Cerebellar cortex (tissue), 1 donor: ENCODE measurements at places on chromosomes 3 and 15.
A peak's percentile ranks its signal among the peaks of the same experiment; 100 is the strongest.

GRCh38 chr15:58549785-58550074 is 117.9 kb downstream of the LIPC start:
- DNase-seq: no peak

DNA sequence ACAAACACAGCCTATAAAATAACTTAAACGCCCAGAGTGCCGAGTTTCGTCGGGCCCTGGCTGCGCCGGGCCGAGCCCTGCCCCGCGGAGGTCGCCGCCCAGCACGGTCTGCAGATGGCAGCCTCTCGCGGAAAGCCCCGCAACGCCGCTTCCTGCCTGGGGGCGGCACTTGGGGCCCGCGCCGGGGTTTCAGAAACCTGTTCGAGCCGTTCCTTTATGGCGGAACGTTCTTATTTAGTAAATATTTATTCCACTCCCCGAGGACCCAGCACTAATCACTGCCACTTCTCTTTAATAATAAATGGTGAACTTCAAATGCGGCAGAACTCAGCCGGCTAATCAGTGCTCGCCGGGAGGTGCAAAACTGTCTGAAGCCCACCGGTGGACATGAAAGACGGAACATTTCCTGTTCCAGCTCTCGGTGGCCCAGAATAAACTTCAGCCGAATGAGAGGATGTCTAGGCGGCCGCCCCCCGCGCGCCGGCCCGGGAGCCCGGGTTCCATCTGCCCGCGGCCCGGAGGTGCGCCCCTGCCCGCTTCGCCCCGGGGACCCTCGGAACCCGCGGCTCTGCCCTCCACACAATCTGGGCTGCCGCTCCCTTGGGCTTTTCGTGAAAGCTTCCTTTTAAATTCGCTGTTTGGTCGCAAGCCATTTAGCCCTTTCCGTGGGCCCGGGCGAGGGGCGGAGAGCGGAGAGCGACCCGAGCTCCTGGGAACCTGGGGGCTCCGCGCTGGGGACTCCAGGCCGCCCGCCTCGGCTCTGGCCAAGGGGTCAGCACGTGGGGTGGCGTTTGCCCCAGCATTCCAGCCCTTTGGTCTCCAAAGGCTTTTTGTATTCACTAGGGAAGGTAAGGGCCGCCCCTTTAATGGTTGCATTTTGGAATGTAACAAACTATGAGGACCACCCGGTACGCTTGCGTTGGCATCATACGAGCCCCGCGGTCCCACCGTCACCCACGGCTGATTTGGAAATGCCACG is 110.8 kb upstream of the ATP11B start:
- DNase-seq: peak; percentile 7

GRCh38 chr15:67373971-67374370 is 119.4 kb downstream of the IQCH start:
- peak; percentile 87 for DNase-seq

GRCh38 chr3:13138833-13139145 is 65.6 kb upstream of the IQSEC1 start:
- DNase-seq: no peak

GRCh38 chr3:83189634-83190033 is 1428.2 kb upstream of the GBE1 start:
- DNase-seq: no peak

- peak; percentile 22 for DNase-seq
Measured at GRCh38 chr3:24264748-24265158, 229.9 kb downstream of the THRB start.

DNA sequence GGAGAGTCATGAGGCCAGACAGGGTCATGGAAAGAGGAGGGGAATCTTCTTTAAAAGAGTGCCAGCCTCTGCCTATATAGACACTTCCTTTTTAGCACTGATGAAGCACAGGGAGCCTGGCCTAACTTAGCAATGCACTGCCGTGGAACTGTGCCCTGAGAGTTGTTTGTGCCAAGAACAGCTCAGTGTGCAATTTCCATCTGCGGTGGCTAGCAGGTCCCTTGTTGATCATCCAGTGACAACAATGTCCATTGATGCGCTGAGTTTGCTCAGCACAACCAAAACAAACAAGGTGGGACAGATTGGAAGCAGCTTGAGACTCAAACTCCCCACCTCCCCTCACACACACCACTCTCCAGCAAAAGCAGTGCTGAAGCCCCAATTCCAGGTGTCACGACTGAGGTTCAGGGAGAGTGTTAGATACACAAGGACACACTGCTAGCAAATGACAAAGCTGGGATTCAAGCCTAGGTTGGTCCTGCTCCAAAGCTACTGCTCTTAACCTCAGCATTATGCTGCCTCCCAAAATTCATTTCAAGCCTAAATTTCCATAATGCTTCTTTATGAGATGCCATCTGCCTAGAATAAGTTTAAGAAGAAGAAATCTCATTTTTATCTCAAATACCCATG is 316.6 kb upstream of the UBE2E2 start:
- peak; percentile 97 for DNase-seq

DNA sequence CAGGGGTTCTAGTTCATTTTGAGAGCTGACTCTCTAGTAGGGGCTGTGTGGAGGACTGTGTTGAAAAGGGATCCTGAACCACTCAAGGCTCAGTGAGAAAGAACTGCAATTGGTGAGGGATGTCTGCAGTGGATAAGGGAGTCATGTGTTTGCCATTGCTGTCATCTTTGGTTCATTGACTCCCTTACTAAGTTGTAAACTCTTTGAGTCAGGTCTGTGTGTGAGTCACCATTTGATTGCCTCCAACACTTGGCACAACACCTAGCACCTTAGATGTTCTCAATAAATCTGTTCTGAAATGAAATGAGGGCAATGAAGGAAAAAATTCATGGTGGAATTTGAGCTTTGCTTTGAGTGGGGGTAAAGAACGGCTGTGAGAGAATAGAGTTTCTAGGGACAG is 51.7 kb downstream of the PLS1 start:
- DNase-seq: no peak

DNA sequence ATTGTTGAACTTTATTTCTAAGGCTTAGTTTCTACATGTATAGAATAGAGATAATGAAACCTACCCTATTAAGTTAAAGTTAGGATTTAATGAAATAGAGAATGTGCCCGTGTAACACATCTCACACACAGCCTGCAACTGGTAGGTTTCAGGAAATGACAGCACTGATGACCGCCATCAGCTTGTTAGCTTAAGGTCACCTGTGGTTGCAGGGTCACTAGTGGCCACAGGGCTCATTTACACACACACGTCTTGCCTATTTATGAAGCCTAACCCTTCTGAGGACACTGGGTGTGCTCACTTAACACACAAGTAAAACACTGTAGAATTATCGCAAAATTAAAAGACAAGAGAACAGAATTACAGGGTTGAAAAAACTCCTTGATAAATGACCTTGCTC is 20.1 kb downstream of the CHRM5 start:
- DNase-seq: no peak

- no peak for DNase-seq
Measured at GRCh38 chr15:64732156-64732860, 43.1 kb downstream of the RBPMS2 start.
